ENCODE measurements at places on chromosomes 3 and 15.

DNA sequence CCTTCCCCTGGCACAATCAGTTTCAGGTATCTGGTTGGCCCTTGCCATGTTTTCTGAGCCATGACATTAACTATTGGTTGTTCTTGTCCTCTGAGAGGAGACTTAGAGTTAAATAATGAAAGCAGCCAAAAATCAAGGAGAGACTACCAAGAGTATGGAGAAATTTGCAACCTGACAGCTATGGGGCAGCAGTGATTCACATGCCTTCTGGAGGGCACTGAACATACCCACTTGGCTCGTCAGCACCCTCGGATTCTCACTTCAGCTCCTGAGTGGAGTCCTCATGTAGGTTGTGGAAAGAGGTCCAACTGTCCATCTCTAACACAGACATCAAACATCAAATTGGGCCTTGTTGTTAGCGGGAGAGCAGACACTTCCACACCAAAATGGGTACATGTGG lies 265.6 kb downstream of the EBLN2 start:
- no peak for DNase-seq

GRCh38 chr15:91782221-91782620 lies 71.3 kb upstream of the SLCO3A1 start:
- no peak for DNase-seq

DNA sequence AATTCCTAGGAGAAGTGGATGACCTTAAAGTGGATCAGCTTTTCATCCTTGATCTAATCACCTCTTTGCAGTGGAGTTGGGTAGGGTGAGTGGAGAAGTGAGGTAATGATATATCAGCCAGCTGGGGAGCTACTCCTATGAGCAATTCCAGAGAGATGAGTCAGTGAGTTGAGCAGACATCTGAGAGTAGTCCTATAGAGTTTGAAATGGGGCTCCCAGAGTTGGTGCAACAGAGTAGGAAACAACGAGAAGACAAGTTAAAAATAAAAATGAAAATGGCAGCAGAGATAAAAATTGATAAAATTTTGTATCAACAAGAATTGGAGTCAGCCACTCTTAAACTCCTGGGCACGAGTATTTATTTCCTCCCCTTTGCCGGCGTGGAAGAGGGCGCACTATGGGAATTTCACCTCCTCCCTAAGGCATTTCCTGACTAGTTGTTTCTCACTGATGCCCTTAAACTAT lies 150.8 kb upstream of the DPH6 start:
- DNase-seq: no peak

DNA sequence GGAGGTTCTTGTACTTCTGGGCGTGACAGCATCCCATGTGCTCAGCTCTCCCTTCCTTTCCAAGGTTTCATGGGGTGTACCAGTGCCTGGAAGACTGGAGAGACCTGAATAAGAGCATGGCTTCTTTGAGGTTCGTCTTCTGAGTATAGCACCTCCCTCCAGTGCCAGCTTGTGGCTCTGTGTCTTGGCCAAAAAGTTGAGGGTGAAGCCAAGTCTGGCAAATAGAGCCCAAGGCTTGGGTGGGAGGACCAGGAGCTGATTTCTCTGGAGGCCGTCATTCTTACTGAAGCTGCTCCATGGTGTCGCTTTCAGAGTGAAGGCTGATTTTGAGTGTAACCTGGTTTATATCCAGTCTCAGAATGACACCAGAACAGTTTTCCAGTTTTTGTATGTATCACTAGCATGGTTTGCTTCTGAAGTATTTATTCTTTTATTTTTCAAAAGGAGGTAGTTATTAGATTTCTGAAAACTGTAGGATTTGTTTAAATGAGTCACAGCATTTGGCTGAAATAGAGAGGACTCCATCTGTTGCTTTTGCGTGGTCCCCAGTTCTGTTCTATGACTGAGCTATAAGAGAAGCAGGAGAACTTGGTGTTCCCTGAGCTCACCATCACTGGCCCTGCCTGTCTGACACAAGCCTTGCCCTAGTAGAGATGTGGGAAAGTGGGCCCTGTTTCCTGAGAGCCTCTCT lies 47.2 kb downstream of the BSN start:
- no peak for DNase-seq

DNA sequence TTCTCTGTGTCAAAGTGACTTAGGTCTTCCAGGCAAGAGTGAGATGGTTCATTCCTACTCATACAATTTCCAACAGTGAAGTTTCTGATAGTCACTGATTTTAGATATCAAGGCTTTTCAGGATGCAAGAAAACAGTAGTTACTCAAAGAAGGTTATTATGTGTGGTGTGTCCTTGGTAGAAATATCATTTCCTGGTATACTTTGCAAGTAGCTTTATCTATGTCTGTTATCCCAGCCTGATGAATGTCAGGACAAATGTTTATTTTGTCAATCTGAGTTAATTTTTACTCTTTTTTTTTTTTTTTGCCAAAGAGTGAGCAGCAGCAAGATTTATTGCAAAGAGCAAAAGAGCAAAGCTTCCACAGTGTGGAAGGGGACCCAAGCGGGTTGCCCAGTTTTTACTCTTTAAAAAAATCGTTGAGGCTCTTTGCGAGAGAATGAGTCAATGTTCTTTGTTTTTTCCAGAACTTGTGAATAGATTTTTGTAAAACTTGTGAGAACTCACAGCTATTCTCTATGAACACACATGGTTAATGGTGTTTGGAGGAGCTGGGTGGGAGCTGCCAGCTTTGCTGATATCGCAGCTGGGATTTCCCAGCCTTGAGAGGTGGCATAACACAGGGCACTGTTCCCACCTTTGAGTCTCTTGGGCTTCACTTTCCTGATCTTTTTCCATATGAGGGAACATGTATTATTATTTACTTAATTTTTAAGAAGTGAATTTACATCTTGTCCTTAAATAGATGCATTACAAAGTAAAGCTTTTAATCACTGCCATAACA lies 51.9 kb downstream of the SV2B start:
- DNase-seq: no peak

GRCh38 chr3:53695324-53695690 lies 150.9 kb downstream of the CHDH start:
- no peak for DNase-seq

- DNase-seq: no peak
Observed at GRCh38 chr15:62985768-62986167, 56.8 kb upstream of the TPM1 start.

DNA sequence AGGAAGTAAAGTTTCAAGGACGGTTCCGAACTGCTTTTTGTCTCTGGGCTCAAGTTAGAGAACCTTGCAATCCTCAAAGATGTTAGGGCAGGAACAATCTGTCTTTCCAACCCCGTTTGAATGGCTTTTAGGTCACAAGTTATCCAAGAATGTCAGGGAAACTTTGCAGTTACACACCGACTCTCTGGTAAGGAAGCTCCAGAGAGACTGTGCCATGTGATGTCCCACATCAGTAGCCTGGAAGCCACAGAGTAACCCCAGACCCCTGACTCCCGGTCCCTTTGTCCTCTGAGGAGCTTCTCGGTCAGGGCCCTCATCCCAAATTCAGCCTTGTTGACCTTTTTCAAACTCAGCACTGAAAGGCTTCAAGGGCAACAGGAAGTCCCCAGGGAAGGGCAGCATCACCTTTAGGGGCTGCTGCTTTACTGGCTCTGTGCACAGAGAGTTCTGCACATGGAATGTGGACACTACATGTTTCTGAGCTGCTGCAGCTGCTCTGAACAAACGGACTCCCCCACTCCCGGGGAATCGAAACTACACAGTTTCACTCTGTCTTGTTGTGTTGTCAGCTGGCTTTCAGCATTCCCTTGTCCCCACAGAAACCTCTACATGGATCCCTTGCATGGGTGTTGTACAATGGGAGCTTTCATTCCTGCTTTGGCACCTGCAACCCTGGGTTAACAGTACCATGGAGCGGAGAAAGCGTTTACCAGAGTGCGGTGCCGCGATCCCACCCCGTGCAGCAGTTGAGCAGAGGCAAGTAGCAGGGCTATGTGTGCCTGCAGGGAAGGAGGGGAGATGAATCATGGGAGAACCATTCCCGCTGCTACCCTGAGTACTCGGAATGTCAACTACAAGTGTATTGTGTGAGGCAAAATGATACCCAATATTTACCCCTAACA lies 408.2 kb upstream of the THBS1 start:
- peak; percentile 30 for DNase-seq

GRCh38 chr15:92725171-92725570 lies 69.6 kb upstream of the FAM174B start:
- DNase-seq: no peak

DNA sequence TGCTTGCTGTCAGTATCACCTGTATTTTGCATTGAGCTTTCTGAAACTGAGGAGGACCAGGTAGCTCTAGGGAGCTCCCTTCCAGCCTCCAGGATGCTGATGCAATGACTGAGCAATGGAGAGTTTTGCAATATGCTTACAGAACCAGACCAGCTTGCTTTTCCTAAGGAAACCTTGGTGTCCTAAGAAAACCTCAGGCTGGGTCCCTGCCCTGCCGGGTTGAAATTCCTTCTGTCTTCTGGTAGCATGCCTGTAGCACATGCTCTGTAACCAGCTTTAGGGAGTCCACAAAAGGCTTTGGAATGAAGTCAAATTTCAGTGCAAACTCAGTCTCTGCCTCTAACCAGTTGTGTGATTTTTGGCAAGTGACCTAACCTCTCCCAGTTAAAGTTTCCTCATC lies 65.8 kb upstream of the GSK3B start:
- DNase-seq: no peak

- no peak for DNase-seq
Observed at GRCh38 chr15:44087578-44088465, 107.2 kb downstream of the FRMD5 start.

DNA sequence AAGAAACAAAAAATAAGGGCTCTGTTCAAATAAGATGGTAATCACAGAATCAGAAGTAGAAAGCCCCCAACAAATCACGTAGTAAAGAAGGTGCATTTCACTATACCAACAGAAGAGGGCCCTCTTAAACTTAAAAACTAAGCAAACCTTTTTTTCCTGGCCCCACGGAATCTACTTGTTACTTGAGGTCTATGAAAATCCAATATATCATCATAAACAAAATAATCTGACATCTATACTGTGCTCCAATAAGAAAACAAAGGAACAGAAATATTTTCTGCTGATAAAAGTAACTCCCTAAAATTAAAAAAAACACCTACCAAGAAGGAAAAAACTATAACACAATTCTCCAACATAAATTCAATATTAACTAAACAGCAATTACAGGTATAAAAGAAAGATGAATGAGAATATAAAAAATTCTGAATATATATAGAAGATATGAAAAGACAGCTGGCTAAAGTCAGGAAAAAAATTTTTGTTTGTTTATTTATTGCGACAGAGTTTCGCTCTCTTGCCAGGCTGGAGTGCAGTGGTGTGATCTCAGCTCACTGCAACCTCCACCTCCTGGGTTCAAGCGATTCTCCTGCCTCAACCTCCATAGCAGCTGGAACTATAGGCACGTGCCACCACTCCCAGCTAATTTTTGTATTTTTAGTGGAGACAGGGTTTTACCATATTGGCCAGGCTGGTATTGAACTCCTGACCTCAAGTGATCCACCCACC lies 81.8 kb downstream of the CLASP2 start:
- DNase-seq: no peak

GRCh38 chr3:9649791-9650521 lies 651 bp downstream of the MTMR14 start:
- DNase-seq: no peak

DNA sequence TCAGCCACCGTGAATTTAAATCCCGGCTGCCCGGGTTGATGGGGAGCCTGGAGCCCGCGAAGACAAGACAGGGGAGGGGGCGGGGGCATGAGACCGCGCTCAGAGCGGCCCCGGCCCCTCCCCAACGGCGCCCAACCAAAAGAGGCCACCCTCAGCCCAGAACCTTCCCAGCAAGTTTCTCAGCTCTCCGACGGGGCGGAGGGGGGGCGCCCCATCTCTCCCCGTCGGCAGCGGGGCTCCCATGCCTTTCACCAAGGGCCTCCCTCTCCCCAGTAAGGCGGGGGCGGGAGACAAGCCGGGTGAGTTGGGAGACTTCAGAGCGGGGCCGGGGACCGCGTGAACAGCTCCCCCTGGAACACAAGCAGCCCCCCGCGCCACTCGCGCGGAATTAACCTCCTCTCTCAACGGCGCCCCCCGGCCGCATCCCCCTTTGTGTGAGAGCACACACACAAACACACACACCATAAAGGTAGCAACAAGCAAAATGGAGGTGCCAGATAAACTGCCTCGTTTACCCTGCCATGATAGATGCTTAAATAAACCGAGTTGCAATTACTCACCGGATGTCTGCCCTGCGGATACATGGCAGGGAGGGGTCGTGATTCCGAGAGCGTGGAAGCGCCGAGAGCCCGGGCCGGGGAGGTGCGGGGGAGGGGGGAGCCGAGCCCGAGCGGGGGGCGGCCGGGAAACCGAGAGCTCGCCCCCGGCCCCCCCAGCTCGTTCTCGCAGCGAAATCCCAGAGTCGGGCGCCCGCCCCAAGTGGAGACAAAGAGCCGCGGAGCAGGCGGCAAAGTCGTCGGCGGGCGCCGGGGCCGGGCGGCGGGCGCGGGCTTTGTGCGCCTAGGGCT lies 1.3 kb downstream of the TLE3 start:
- DNase-seq: no peak

DNA sequence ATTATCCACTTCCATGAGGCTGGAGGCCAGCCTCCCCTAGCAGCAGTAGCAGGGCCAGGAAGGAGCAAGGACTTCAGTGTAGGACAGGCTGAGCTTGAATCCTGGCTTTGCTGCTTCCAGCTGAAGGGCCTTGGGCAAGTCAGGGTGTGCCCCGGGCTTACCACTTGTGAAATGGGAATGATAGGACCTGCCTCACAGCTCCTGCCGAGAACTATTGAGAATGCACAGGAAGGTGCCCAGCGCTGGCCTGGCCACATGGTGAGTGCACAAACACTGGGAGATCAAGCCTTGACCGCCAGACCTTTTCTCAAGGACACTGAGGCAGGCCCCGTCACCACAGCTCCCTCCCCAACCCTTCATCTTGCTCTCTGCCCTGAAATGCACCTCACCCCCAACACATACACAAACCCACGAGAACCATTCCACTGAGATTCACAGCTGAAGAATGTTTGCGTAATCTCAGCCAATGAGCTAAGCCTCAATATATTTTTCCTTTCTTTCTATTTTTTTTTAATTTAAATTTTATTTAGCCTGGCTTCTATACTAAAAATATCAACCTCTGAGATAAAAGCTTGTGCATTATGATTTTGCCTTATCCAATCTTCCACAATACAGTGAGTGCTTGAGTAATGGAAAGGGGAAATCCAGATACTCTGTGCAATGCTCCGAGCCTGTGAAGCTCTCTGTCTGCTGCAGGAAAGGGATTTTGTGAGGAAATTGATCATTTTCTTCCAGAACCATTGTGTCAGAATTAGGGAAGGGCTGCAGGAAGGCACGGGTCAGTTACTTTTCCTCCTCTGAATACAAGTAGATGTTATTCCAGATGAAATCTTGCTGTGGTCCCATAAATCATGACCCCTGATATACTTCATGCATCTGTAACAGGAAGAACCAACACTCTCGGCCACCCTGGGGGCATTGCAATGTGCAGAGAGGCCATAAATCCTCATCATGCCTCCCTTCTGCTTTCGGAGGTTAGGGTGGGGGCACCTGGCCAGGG lies 193.9 kb downstream of the TLE3 start:
- no peak for DNase-seq

- DNase-seq: no peak
Observed at GRCh38 chr3:33425453-33425852, 14.8 kb downstream of the UBP1 start.

GRCh38 chr3:126533506-126533905 lies 9.6 kb downstream of the CHST13 start:
- DNase-seq: no peak

GRCh38 chr15:64133623-64134344 lies 17.7 kb upstream of the SNX22 start:
- no peak for DNase-seq
